Hepatic stellate cell (primary cell): ENCODE measurements at places on chromosomes 4 and X.

DNA sequence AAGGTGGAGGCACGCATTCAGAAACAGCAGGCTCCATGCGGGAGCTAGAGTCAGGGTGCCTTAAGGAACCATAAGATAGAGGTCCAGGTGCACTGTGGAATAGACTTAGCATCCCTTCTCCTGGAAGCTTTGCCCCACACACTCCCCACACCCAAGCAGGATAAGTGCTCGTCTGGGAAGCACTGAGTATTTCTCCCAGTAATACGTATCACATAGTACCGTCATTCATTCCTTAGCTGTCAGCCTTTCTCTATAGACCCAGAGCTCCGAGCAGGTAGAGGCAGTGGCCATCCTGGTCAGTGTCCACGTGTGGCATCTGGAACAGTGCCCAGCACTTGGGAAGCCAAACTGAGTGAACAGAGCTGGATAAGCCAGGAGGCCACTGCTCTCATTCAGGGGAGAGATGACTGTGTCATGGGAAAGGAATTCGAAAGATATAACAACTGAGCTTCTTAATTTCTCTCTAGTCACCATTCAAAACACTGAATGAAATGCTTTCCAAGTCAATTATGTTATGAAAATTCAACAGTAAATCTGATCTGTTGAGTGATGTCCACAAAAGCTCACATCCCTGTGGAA lies 9.9 kb downstream of the APBB2 start:
- peak; percentile 67 for DNase-seq

GRCh38 chr4:15238720-15239119 lies 189.1 kb upstream of the C1QTNF7 start:
- peak; percentile 70 for DNase-seq

DNA sequence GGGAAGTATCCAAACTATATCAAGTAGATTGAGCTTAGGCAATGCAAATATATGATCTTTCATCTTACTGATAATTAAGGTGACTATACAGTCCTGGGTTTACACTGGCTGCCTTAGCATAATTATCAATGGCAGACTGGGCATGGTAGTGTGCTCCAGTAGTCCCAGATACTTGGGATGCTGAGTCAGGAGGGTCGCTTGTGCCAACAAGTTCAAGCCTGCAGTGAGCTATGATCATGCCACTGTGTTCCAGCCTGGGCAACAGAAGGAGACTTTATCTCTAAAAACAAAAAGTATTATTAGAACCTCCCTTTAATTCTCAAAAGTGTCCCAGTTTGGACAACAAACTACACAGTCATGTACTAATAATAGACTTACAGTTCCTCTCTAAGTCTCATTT lies 99.4 kb upstream of the RASGEF1B start:
- no peak for DNase-seq

DNA sequence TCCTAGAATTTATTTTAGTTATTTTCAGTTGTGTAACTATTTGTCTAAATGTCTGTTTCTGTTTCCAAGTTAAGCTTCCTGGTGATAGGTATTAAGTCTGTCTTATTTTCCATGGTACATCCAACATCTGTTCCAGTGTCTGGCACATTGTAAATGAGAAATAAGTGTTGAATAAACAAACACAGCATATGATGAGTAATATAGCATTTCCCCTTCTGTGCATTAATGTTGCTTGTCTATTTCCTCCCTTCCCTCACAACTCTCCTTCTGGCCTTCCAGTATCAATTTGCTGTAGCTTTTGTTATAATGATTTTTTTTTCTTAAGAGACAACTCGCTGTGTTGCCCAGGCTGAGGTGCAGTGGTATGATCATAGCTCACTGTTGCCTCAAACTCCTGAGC lies 36.1 kb downstream of the COPS4 start:
- DNase-seq = no peak

DNA sequence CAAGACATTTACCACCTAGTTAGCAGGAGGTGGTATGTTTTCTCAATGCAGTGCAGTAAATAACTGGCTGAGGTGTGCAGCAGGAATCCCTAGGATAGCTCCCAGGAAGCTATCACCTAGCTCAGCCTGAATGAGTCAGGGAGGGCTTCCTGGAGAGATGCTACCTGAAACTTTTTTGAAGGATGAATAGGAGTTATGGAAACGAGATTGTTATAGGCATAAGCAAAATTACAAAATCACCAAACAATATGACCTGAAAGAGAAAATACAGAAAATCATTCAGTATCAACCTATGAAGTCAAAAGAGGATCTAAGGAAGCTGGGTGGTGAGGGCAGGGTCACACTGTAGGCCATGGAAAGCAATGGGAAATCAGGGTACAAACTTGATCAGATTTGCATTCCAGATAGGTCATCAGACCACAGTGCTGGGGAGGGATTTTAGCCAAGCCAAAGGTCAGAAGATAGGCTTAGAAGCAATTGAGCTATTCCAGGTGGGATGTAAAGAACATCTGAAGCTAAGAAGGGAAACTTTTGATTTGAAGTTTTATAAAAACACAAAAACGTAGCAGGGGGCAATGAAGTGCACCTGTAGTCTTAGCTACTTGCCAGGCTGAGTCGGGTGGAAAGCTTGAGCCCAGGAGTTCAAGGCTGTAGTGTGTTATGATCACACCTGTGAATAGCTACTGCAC lies 11.3 kb downstream of the AREG start:
- DNase-seq = no peak
